Left colon (tissue), 2 donors: ENCODE measurements at places on chromosomes 7 and 10. TPM values are rescaled to one million over a fixed set of nuclear protein-coding genes. Genes with fewer than 3 reads are reported as not detected.

The APBB1IP gene
- total RNA-seq: 4.6 TPM

The SPDYE3 gene
- not detected for total RNA-seq

The EPHB4 gene
- 34.3 TPM for total RNA-seq

The BTBD16 gene
- total RNA-seq: 0.15 TPM

The ASL gene
- total RNA-seq: 142 TPM

The GIMAP8 gene
- 5.5 TPM for total RNA-seq

The MSMB gene
- total RNA-seq: not detected

The ENO4 gene
- total RNA-seq: not detected

The IFIT2 gene
- total RNA-seq: 4.3 TPM

The UBTD1 gene
- 1.8 TPM for total RNA-seq

The PRR15 gene
- 290 TPM for total RNA-seq

The CYP17A1 gene
- not detected for total RNA-seq

The PNLIPRP3 gene
- not detected for total RNA-seq

The TLL2 gene
- 0.34 TPM for total RNA-seq

The DDC gene
- 69.3 TPM for total RNA-seq

The CALD1 gene
- 36.7 TPM for total RNA-seq

The LRRC18 gene
- total RNA-seq: not detected

The ANKRD22 gene
- total RNA-seq: 13.7 TPM

The OR2A12 gene
- not detected for total RNA-seq

The STEAP4 gene
- 5.2 TPM for total RNA-seq

The SFTPD gene
- total RNA-seq: not detected

The UCN3 gene
- 6.1 TPM for total RNA-seq

The SLC39A12 gene
- total RNA-seq: 0.08 TPM

The CCZ1 gene
- 81.0 TPM for total RNA-seq

The H2BK1 gene
- total RNA-seq: not detected

The LAMB1 gene
- total RNA-seq: 132 TPM

The HERC4 gene
- 63.9 TPM for total RNA-seq

The ESYT2 gene
- total RNA-seq: 68.8 TPM

The VAX1 gene
- not detected for total RNA-seq

The SLC16A9 gene
- total RNA-seq: 22.9 TPM

The LRRD1 gene
- not detected for total RNA-seq

The ATAD1 gene
- 50.5 TPM for total RNA-seq

The DDX50 gene
- total RNA-seq: 17.9 TPM

The SLC26A4 gene
- total RNA-seq: 0.24 TPM

The GPER1 gene
- 7.2 TPM for total RNA-seq

The CPA2 gene
- total RNA-seq: 1.7 TPM

The GPR158 gene
- total RNA-seq: 0.15 TPM

The CC2D2B gene
- 0.37 TPM for total RNA-seq

The SGMS1 gene
- 20.8 TPM for total RNA-seq

The CHAT gene
- total RNA-seq: 0.59 TPM

The WBP1L gene
- 37.8 TPM for total RNA-seq

The MYO1G gene
- 2.6 TPM for total RNA-seq

The SHTN1 gene
- 33.6 TPM for total RNA-seq

The FAM25C gene
- not detected for total RNA-seq

The DKK1 gene
- total RNA-seq: not detected

The WNT8B gene
- not detected for total RNA-seq
